ENCODE measurements at places on chromosomes 16 and 17.

GRCh38 chr17:70013911-70014310 is 61.1 kb upstream of the KCNJ16 start:
- DNase-seq: no peak

DNA sequence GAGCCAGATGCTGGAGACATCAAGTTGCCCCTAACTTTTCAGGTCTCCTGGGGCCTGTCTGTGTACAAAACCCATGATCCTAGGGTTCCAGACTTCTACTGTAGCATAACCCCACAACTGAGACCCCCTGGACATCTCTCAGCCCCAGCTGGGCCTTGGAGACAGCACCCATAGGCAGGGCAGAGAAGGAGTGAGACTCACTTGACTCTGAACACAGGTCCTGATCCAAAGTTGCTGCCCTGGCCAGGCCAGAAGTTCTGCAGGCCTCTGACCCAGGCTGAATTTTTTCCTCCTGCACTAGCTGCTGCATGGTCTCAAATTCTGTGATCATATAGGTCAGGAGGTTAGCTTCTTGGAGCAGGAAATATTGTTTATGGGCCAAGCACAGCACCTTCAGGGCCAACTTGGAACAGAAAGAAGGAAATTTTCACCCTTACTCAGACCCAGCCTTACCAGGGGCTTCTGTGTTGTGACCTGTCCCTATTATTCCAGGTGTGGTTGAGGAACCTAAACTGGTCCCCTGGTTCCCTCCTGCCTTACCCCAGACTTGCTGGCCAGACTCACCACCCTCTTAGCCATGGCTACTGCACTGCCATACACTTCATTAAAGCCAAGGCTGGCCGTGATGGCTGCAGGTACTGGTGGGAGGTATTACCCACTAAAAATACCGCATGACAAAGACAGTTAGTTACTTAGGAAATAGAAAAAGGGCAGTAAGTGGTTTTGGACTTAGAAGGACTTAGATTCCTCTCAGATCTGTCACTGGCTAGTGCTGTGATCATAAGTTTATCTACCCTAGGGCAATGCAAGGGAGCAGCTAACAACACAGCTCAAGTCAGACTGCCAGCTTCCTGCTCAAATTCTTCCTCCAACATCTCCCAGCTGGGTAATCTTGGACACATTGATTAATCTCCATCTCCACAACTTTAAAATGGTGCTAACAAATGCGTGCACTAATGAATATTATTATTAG is 2180.1 kb downstream of the TP53TG3F start:
- no peak for DNase-seq

GRCh38 chr17:55575058-55575636 is 63.9 kb upstream of the SMIM36 start:
- no peak for DNase-seq

DNA sequence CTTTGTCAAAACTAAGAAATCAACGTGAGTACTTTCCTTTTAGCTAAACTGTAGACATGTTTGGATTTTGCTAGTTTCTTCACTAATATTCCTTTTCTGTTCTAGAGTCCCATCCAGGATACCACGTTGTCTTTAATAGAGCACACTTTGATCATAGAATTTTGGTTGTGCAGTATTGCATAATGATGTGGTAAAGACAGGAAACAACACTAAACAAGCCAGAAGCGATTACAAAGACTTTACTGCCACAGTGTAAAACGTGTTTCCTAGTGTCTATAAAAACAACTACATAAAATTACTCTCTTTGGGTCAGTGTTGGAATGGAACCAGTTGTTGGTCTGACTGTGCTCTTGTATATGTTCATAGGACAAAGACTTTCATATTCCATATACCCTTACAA is 19.3 kb downstream of the SHISA9 start:
- no peak for DNase-seq

- DNase-seq: no peak
These were observed 16.2 kb downstream of the UNC13D start for GRCh38 chr17:75828076-75828400.

DNA sequence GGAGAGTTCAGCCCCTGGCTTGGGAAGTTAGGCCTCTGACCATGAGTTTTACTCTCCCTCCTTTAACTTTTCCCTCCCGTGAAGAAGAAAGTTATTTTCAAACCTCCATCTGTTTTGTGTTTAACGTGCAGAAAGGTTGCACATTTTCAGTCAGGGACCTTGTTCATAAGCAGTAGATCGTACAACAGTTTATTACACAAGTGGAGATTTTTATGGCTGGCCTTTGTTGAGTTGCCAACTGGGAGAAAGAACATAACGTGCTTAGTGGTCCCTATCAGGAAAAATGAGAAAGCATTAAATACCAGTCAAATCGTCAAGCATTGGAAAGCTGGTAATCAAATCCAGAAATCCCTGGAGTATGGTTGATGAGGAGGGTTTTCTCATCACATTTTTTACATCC is 117.9 kb upstream of the MYOCD start:
- no peak for DNase-seq

DNA sequence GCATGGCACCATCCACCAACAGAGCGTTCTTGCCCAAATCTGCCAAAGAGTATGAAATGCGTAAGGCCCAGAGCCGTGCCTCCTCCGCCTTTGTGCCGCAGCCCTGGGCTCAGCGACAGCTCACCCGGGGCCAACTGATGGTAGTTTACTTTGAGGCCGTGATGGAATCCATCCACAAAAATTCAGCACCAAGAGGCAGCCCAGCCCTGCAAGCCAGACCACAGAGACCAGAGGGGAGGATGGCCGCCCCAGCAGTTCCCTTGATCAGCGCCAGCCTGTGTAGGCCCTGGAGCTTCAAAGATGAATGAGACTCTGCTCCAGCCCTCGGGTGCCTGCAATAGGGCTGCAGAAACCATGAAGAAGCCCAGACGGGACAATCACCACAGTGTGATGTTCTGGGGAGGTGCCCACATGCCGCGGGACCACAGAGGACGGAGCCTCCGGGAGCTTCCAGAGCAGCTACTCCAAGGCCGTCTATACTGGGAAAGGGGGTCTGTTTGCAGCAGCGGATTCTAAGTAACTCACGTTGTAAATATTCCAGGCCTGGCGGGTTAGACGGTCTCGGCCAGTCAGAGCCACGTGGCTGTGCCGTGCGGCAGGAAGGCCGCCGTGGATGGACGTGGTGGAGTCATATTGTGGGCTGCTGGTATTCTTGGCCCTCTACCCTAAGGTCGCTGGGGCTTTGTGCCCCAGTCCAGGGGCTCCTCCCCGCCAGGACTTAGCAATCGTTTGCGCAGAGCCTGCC is 80.3 kb downstream of the RBFOX3 start:
- DNase-seq: no peak

DNA sequence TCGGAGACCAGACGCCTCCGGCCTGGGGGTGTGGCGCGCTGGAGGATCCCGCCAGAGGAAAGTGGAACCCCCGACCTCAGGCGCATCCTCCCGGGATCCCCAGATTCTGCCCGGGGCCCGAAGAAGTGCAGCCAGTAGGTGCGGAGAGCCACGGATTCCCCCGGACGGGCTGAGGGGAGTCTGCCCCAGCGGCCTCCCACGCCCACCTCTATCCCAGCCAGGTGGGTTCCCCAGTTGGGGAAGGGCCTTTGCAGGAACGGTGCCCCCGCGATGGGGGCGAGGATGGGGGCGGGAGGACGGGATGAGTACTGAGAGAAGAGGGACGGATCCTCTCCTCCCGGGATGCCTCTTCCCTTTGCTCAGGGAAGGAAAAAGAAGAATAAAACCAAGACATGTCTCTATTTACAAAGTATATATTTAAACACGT is 5.1 kb downstream of the CBX8 start:
- DNase-seq: no peak

GRCh38 chr17:77679589-77679988 is 278.9 kb upstream of the TNRC6C start:
- DNase-seq: no peak

- DNase-seq: no peak
These were observed 975 bp downstream of the CFAP20 start for GRCh38 chr16:58128181-58128631.

GRCh38 chr16:29926711-29927052 is 656 bp upstream of the KCTD13 start:
- no peak for DNase-seq

DNA sequence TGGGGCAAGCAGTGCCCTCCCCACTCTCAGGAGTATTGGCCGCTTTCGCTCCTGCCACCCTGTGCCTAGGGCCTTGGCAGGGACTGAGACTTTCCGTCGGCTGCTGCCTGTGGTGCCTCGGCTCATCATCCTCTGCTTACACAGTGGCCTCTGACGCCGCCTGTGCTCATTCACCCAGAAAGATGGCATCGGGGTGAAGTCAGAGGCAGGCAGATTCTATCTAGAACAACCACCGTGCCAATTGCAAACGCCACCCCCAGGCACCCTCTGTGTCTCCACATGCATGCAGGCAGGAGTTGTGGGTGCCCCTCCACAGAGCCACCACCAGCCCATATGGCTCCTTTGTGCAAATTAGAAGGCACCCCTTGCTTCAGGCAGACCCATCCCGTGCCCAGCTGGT is 154.2 kb upstream of the GSE1 start:
- DNase-seq: no peak

GRCh38 chr16:31022544-31023251 is 10.7 kb upstream of the STX4 start:
- no peak for DNase-seq

DNA sequence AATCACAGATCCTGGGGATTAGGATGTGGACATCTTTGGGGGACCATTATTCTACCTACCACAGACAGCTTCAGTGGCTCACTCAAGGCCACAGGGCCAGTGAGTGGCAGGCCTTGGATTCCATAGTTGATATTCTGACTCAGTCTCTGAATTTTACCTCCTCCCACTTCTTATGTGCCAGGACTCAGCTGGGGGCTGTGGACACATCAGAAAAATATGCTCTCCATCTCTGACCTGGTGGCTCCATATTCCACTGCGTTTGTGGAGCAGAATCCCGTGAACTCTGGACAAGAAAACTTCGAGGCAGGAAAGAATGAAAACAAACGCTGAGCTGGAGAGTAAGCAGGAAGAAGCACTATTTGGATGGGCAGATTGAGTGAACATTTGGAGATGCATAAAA is 301.8 kb upstream of the MAF start:
- no peak for DNase-seq

- DNase-seq: no peak
These were observed 223.6 kb upstream of the CIBAR2 start for GRCh38 chr16:85335584-85336491.

- no peak for DNase-seq
These were observed 11.4 kb upstream of the TMEM238L start for GRCh38 chr17:10815319-10815718.

DNA sequence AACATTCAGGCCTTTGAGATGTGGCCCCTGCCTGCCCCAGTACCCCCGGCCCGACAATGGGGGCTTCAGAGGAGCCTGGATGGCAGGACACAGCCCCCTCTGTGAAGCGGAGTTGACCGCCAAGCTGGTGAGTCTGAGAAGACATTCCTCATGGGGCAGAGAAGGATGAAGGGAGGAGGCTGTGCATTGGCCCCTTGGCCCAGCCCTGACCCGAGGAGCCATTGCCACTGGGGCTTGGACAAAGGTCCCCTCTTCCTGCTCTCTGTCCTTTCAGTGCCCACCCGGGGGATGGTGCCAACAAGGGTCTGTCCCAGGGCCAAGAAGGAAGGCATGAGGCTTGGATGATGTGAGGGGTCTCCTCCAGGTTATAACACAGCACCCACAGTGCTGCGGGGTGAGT is 30.9 kb upstream of the PHB1 start:
- DNase-seq: no peak

GRCh38 chr16:47142486-47142820 is 1.3 kb downstream of the NETO2 start:
- DNase-seq: no peak
